ENCODE measurements at places on chromosomes 1 and 21. TPM values are rescaled to one million over a fixed set of nuclear protein-coding genes. Genes with fewer than 3 reads are reported as not detected.

The FAAH gene
- total RNA-seq: 1.1 TPM

The IL12RB2 gene
- 0.09 TPM for total RNA-seq

The CXADR gene
- total RNA-seq: 9.6 TPM

The CASQ1 gene
- total RNA-seq: not detected

The PEA15 gene
- total RNA-seq: 176 TPM
